ENCODE measurements at places on chromosomes 11 and 22. TPM values are rescaled to one million over a fixed set of nuclear protein-coding genes. Genes with fewer than 3 reads are reported as not detected.
A peak's percentile ranks its signal among the peaks of the same experiment; 100 is the strongest.

- DNase-seq = peak; percentile 12
Measured at GRCh38 chr22:46119093-46119728, 31.1 kb upstream of the PPARA start.

GRCh38 chr11:75135651-75136050, 15.3 kb upstream of the SLCO2B1 start:
- no peak for DNase-seq

DNA sequence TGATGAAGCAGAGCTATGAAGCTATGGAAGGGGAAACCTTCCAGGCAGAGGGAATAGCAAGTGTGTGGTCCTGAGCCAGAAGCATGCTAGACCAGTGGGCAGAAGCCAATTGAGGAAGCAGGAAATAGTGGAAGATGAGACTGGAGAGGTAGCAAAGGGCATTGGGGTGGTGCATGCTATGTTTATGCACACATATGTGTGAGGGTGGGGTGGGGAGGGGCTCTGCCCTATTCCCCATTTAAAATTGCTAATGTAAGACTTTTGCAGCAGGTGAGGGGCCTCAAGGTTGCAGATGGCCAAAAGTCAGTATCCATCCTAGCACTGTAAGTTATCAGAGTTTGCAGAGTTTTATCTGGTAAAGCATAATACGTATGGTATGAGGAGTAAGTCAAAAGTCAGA, 626.6 kb upstream of the KIRREL3 start:
- DNase-seq = no peak

ZNF214 gene
- 0.70 TPM for polyA plus RNA-seq

- DNase-seq = no peak
Measured at GRCh38 chr11:44083906-44084305, 11.6 kb upstream of the EXT2 start.
